Non-pigmented ciliary epithelial cell (primary cell): ENCODE measurements at places on chromosomes 1 and 21.

DNA sequence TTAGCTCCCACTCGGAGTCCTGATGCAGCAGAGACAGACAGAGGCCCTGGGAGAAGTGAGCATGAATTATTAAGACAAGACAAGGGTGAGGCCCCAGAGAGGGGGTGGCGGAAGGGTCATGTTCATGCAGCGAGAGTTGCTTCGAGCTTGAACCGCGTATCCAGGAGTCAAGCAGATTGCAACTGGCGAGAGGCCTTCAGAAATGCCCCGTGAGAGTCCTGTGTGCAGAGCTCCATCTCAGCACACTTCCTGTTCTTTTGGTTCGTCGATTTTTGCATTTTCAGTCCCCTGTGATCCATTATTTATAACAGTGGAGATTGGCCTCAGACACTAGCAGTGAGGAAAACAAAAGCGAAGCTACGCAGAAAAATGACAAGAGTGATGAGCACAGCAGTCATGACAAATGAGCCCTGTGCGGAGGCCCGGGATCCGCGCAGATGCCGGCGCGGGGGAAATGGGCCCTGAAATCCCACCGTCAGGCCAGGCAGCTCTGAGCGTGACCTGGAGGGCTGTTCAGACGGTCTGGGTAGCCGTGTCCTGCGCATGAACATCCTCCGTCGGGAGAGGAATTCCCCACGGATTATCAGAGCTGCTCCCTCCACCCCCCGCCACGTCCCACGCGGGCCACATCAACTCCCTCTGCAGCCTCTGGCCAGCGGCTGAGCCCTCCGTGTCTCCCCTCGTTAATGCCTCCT lies 15.0 kb downstream of the PDE9A start:
- no peak for DNase-seq

- DNase-seq, result no peak
These were observed 5.6 kb upstream of the ARF1 start for GRCh38 chr1:228076796-228077430.

- no peak for DNase-seq
These were observed 207.8 kb downstream of the SIPA1L2 start for GRCh38 chr1:232422098-232422497.

GRCh38 chr1:196409586-196409985 lies 198.7 kb downstream of the KCNT2 start:
- peak; percentile 32 for DNase-seq

- DNase-seq, result no peak
These were observed 106.2 kb downstream of the CACHD1 start for GRCh38 chr1:64575881-64576676.

DNA sequence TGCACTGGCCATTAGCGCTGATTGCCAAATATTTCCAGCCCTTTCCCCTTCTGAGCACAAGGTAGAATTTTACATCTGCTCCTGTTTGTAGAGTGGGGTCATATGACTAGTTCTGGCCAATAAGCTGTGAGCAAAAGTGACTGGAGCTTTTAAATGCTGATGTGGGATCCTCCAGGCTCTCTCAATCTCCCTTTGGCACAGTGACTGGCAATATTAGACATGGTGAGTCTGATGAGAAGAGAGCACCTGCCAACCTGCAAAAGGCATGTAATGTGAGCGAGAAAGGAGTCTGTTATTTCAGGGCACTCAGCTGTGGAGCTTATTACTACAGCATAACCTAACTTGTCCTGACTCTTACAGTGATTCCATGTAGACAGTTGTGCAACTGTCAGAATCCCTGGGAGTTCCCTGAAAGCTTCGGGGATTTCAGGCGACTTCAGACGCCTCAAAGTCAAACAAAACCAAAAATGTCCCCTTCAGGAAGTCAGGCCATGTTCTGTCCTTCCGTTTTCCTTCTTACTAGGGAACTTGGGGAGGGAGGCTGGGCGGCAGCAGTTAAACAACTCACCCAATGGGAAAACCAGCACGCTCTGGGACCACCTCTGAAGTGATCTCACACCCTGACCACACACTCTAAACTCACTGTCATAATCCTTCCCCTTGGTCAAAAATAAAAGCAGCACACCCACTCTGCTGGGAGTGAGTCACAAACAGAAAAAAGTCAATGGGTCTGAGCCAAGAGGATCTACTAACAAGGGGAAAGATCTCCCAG lies 3.6 kb upstream of the RASSF5 start:
- DNase-seq, result peak; percentile 98

DNA sequence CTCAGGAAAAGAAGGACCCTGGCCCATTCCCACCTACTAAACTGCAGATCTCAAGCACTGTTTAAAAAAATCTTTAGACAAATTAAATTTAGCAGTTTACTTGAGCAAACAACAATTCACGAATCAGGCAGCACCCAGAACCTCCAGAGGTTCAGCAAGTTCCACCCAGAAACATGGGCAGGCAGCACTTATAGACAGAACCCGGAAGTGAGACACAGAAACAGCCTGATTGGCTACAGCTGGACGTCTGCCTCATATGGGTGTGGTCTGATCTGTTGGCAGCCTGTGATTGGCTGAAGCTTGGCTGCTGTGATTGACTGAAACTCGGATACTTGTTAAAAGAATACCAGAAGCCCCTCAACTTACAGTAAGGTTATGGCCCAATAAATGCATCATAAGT lies 34.7 kb upstream of the COL6A2 start:
- no peak for DNase-seq

GRCh38 chr1:194710671-194711070 lies 1524.3 kb upstream of the B3GALT2 start:
- DNase-seq, result no peak

- DNase-seq, result peak; percentile 32
These were observed 78.1 kb upstream of the B3GALT2 start for GRCh38 chr1:193264313-193265065.

GRCh38 chr1:210687582-210688279 lies 359.0 kb downstream of the HHAT start:
- no peak for DNase-seq

GRCh38 chr21:15164678-15165303 lies 100.0 kb upstream of the NRIP1 start:
- no peak for DNase-seq

- peak; percentile 11 for DNase-seq
These were observed 12.3 kb upstream of the DMBX1 start for GRCh38 chr1:46477153-46477929.

DNA sequence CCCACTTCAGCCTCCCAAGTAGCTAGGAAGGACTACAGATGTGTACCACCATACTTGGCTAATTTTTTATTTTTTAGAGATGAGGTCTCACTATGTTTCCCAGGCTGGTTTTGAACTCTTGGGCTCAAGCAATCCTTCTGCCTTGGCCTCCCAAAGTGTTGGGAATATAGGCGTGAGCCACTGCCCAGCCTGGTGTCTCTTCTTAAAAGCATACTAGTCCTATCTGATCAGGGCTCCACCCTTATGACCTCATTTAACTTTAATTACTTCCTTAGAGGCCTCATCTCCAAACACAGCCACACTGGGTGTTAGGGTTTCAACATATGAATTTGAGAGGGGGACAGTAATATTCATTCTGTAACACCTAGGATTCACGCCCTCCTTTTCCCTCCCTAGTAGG lies 130.9 kb downstream of the GLIS1 start:
- no peak for DNase-seq

DNA sequence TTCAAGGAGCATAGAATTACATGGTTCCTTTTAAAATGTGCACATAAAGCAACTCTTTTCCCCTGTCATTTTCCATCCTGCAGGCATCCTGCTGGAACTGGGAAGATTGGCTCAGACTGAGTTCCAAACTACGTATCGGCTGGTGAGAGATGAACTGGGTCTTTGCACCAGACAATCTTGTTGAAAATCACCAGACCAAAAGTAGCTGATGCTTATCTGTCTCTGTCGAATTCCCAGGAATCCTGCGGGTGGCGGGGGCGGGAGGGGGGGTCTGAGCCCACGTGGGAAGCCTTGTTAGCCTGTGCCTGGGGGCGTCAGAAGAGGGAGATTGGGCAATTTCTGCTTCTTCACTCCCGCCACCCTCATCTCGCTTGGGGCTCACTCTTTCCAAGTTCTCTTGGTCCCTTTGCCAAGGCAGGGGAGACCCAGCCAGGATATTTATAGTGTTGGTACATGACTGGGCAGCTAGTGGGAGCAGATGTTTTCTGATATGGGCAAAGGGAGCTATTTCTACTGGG lies 90.1 kb upstream of the SLC25A33 start:
- DNase-seq, result no peak

GRCh38 chr1:228900886-228901392 lies 165.7 kb downstream of the RHOU start:
- no peak for DNase-seq

DNA sequence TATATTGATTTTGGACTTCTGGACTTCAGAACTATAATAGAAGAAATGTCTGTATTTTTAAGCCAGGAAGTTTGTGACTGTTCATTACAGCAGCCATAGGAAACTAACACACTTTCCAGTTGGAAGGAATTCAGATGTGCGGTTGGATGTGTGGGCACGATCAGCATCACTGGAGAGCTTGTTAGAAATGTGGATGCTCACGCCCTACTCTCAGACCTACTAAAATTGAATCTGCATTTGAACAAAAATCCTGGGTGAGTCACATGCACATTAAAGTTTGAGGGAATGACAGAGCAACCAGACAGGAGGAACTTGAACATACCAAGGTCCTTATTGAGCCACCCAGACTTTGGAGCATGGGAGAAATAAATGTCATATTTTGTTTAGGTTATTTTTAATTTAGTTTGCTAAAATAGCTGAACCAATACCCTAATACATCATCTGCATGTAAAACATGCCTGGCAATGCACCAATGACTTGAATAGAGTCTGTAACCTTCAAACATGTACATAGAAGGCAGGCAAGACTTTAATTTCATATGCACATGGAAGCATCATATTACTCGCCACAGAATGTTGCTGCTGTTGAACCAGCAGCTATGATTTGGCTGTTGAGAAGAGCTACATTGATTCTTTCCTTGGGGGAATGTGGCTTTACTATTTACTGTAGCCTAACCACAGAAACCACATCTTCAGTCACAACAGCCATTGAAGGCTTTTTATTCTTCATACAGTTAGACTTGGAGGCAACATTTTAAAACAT lies 346.2 kb downstream of the BARHL2 start:
- no peak for DNase-seq

- DNase-seq, result no peak
These were observed 8.8 kb upstream of the GUCA2A start for GRCh38 chr1:42173155-42173933.

DNA sequence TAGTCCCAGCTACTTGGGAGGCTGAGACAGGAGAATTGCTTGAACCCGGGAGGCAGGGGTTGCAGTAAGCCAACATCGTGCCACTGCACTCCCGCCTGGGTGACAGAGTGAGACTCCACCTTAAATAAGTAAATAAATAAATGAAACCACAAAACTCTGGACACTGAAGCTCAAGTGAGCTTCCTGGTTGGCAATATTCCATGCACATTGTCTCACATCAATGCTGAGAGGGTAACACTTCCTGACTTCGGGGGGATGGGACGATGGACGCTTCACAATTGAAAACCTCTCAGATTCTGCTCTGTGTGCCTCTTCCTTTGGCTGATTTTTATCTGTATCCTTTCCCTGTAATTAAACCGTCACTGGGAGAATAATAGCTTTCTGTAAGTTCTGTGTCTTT lies 70.0 kb upstream of the ZNF644 start:
- DNase-seq, result no peak

DNA sequence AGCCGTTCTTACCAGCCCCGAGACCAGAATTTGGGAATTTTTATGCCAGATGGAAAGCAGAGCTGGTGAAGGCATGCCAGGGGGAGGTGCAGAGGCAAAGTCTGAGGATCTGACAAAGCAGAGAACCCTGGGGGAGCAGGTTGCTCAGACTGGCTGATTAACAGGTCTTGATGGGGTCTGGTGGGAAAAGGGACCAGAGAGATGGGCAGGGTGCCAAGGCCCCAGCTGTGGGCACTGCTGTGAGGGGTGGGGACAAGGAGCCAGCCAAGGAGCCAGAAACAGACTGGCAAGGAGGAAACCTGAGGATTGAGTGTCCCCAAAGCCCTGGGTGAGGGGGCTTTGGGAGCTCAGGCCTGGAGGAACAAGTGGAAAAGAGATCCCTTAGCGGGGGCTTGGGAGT lies 21.4 kb downstream of the RPS6KA1 start:
- DNase-seq, result no peak

- peak; percentile 31 for DNase-seq
These were observed at the start of the genes GLMN and RPAP2 for GRCh38 chr1:92298573-92299476. TSS of gene GLMN (minus strand) at chr1:92298987. CDS start at chr1:92297999, 988 bp downstream. TSS of gene RPAP2 (plus strand) at chr1:92299059. CDS start at chr1:92299074, 15 bp downstream.

GRCh38 chr1:7566417-7567375 lies 204.4 kb upstream of the VAMP3 start:
- DNase-seq, result no peak

DNA sequence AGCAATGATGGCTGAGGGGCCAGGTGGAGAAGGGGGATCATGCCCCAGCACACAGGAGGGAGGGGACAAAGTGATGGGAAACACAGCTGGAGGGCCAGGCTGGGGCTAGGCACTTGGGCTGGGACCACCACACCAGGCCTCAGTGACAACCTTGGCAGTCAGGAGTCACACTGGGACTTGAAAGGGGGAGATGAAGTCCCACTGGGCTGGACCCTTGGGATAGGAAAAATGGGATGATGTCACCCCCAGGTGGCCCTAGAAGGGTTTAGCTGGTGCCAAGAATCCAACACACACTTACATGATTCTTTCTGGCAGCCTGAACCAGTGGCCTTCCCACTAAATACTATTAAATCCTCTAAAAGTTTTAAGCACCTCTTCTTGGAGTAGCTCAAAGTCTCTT lies 17.1 kb downstream of the ZBTB17 start:
- no peak for DNase-seq

- no peak for DNase-seq
These were observed 896 bp upstream of the PLA2G2A start for GRCh38 chr1:19980314-19980713.

DNA sequence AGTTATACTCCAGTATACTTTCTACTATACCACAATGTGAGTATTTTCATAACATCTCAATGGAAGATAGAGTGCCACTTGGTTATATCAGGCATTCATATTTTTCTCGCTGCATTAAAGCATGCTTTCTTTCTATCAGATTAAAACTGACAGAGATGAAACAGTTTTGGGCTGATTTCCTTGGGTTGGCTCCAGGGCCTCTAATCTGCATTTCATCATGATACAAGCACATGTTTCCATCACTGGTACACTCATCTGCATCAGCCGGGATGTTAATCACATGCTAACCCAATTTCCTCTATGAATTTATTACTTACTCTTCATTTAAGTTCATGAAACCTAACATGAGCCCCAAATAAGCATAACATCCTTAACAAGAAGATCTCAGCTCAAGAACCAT lies 289.0 kb upstream of the DAB1 start:
- DNase-seq, result no peak

GRCh38 chr1:1906185-1907097 lies 8.6 kb upstream of the CALML6 start:
- DNase-seq, result peak; percentile 28

DNA sequence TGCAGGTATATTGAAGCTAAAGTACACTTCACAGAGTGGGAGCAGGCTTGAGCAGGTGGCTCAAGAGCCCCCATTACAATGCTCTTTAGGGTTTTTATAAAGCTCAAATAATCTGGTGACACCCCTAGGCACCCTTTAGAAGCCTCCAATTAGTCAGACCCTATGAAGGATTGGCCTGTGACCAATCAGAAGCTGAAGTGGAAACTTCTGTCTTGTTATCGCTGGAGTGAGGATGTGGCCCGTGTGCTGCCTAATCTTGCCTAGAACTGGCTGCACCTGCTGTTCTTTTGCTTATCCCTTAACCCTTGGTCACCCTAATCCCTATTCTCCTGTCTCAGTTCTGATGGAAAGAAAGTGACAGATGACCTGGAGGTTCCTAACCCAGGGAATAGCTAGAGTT lies 70.8 kb upstream of the ABCG1 start:
- DNase-seq, result no peak
